Adipocyte (in vitro differentiated cells): ENCODE measurements at places on chromosomes 11 and 22.

DNA sequence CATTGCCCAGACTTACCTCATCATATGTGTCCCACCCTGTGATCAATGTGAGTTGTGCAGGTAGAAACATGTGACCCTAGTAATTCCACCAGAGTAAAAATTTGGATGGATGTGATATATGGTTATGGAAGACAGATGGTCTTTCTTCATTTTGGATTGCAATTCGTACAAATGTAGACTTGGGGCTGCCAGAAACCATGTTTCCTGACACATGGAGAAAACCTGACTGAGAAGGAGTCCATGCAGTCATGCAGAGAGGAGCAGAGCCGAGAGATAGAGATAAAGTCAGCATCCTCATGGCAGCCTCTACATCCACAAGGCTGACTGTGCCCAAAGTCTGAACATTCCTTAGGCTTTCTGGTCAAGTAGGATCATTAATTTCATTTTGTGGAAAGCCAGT is 678.1 kb upstream of the KIRREL3 start:
- DNase-seq, result no peak

DNA sequence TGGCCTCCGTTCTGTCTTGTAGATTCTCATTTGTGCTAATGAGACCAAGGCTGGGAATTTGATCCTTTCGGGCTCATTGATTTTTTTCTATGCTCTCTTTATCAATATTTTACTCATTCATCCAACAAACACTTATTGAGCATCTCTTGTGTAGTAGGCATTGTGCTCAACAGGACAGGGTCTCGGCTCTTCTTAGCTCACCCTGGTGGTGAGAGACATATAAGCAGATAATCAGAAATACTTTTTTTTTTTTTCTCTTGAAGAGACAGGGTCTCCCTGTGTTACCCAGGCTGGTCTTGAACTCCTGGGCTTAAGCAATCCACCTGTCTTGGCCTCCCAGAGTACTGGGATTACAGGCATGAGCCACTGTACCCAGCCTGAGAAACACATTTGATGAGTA is 48.0 kb upstream of the SLC5A1 start:
- no peak for DNase-seq

DNA sequence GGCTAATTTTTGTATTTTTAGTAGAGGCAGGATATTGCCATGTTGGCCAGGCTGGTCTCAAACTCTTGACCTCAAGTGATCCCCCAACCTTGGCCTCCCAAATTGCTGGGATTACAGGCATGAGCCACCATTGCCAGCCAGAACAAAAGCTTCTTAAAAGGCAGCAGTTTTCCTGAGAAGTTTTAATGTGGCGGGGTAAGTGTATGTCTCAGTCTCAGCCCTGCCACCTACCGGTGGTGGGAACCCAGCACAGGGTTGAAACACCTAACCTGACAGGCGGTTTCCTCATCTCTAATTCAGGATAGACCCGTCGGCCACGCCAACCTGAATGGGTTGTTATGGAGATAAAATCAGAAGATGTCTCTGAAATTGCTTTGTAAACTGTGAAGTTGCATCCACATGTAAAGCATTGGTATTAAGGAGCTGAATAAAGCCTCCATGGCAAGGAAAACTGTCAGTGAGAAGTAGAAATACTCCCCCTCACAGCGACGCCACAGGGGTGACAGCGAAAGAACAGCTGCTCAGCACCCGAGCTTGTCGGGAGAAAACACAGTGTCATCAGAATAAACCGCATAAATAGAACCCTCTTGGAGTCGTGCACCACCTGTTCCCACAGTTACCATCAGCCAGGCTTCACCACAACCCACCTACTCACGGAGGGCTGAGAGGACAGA is 165.9 kb upstream of the NCAM1 start:
- no peak for DNase-seq

GRCh38 chr11:122108192-122108799 is 7.7 kb downstream of the BLID start:
- DNase-seq, result no peak

- no peak for DNase-seq
These were observed 162.5 kb downstream of the ETS1 start for GRCh38 chr11:128424851-128425285.

DNA sequence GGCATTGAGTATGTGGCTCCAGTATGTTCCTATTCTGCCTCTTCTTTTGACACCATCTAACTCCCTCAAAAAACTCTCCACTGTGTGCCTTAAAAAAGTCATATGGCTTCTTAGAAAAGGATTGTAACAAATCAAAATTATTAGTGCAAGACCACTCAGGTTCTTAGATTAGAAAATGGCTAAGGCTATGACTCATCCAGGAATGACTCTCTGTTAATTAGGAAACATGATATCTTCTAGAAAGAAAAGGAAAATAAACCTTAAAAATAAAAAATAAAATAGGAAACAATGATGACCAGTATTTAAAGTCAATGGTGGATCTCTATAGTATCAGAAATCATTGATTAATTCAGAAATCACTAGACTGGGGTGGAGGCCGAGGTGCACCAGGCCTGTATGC is 21.7 kb downstream of the SLC25A17 start:
- peak; percentile 35 for DNase-seq

DNA sequence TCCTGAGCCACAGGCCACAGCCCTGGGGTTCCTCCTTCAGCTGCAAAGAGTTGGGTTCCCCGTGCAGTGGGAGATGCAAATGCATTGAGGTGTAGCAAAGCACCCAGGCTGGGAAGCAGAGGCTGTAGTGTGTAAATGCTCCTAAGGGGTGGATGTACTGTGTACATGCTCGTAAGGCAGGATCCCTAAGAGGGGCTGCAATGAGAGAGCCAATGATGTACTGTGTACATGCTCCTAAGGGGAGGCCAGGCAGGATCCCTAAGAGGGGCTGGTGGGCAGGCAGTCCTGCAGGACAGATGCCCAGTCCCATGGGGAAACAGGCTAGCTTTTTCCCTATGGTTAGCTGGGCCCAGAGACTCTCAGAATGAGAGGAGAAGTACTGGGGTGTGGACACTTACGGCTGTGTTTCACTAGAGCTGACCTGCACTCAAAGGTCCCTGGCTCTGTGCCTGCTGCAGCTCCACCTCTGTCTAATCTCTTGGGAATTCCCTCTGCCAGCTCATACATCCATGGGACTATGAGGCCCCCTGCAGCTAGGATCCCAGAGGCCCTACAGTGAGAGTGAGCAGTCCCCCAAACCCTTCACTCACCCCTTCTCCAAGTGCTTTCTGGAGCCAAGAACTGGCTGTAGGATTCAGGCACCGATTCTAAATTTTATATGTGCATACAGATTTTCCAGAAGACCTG is 261.9 kb upstream of the LUZP2 start:
- peak; percentile 14 for DNase-seq

DNA sequence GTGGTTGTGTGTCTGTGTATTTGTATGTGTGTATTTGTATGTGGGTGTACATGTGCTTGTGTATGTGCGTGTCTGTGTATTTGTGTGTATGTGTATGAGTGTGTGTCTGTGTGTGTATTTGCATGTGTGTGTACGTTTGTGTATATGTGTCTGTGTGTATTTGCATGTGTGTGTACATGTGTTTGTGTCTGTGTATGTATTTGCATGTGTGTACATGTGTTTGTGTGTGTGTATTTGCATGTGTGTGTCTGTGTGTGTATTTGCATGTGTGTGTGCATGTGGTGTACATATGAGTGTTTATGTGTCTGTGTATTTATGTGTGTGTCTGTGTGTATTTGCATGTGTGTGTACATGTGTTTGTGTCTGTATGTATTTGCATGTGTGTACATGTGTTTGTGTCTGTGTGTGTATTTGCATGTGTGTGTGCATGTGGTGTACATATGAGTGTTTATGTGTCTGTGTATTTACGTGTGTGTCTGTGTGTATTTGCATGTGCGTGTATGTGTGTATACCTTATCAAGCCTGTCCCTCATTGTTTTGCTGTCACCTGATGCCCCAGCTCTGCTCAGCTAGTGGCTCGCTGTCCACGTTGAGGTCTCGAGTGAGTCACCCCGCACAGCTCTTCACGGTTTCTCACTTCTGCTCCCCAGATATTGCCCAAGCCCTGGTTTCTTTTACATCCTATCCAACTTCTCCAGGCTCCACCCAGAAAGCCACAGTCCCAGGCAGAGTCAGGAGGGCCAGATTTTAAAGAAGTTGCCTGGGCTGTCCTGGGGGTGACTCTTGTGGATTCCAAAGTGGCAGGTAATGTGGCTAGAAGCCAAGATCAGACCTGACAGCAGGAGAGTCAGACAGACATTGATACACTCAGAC is 15.2 kb downstream of the MB start:
- peak; percentile 69 for DNase-seq

GRCh38 chr11:72627594-72628281 is 46.5 kb downstream of the PDE2A start:
- no peak for DNase-seq

- DNase-seq, result no peak
These were observed 1.4 kb upstream of the SYVN1 start for GRCh38 chr11:65135633-65136145.

DNA sequence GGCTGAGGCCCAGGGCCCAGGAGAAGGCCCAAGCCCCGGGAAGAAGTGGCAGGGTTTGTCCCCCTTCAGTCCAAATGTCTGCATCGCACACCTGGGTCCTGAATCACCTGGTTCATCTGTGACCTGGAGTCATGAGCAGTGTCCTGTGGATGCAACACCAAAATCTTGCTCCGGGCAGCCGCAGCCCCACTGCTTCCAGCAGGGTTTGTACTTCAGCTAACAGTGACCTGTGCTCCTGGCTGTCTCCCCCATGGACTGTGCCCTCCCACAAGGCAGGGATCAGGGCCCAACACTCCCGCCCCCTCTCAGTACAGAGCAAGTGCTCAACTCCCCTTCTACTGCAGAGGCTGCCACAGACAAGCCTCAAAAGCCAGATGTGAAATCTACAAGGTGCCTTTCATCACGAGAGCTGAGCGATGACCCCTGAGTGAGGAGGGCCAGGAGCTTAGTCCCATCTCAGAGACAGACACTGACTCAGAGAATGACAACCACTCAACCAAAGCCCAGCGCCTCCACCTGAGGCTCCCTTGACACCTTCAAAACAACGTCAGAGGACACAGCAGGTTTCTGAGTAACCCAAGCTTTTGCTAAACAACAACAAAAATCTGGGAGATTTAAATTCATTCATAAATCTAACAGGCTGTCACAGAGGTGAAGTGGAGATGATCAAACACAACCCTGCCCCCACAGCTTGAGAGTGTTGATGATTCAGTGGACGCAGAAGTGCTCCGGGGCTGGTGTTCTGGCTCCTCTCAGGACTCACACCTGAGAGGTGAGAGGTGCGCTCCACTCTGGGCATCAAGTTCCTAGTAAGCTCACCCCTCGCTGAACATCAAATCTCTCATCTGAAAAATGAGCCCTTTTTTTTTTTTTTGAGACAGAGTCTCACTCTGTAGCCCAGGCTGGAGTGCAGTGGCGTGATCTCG is 3.4 kb downstream of the KIAA0930 start:
- DNase-seq, result no peak

GRCh38 chr11:62611705-62612365 is 740 bp downstream of the EML3 start:
- DNase-seq, result peak; percentile 68

- DNase-seq, result no peak
These were observed 76.5 kb downstream of the DHCR7 start for GRCh38 chr11:71371674-71372069.

DNA sequence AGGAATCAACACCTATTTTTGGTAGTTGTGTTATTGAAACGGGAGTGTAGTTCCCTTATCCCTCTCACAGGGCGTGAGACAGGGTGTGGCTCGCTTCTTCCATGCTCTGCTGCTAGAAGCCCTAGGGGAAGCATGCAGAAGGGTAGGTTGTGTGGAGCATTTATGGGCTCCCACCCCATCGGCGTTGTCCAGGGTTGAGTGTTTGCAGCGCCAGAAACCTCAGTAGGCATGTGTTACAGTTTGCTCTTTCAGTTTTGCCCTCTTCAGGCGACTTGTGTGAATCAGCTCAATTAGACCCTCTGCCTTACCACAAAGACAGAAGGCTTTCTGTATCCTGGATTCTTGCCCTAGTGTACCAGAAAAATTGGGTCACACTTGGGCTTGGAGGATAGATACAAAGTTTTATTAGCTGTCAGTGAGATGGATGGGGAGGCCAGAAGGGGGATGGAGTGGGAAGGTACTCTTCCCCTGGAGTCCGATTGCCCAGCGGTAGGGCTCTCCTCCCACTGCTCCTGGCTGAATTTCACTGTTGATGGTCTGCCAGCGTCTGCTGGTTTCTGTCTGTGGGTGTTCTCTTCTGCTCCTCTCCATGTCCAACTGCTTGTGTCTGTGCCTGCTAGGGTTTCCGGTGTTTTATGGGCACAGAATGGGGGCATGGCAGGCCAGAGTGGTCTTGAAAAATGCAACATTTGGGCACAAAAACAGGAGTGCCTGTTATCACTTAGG is 358.3 kb upstream of the CTSC start:
- DNase-seq, result no peak

- DNase-seq, result peak; percentile 69
These were observed 58.5 kb downstream of the SMCO4 start for GRCh38 chr11:93484716-93485115.

- DNase-seq, result no peak
These were observed 4.1 kb downstream of the EED start for GRCh38 chr11:86248609-86249008.

DNA sequence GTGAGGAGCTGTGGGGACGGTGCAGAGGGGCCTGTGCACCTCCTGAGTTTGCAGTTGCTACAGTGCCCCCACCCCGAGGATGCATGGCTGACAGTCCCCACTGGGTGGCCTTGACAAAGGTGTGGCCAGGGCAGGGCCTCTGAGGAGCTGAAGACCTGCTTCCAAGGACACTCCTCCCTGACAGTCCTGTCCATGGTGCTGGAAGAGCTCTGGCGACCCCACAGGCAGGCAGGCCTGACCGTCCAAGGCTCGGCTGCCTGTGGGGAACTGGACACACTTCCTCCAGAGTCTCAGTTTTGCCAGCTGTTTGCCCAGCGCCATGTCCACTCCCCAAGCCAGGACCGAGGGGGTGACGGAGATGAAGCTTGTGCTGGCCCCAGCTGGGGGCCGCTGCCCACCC is 32.7 kb downstream of the BRSK2 start:
- peak; percentile 22 for DNase-seq

- peak; percentile 78 for DNase-seq
These were observed at the start of gene TENM4 for GRCh38 chr11:79440571-79441460. Gene TENM4, minus strand, starts transcription at chr11:79441030. Its CDS starts 371,086 bp downstream, at chr11:79069944.

DNA sequence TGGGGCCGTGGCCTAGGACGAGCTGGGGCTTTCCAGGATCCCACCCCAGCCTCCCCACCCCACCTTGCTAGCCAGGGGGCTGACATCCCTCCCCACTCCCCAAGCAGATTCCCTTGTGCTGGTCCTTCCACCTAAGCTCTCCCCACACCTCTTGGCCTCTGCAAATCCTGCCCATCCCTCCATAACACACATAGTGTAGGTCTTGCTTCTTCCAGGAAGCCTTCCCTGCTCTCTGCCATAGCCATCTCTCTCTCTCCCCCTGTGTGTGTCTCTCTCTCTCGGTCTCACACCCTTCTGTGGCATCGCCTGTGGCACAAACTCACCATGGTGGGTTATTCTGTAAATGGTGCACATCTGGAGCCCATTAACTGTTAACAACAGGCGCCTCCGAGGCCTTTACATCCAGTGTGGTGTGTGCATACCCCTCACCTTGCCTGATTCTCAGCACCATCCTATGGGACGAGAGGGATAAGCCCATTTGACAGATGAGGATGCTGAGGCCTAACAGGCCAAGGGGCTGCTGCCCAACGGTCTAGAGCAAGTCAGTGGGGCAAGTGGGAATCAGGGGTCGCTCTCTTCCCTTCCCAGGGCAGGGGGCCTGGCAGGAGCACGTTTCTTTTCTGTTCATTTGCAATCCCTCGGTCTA is 22.2 kb upstream of the PICK1 start:
- no peak for DNase-seq

- peak; percentile 9 for DNase-seq
These were observed 566.8 kb upstream of the TENM4 start for GRCh38 chr11:80007616-80008015.

GRCh38 chr22:37193629-37194191 is 5.7 kb upstream of the C1QTNF6 start:
- DNase-seq, result no peak
